ENCODE measurements at places on chromosomes 16 and 17.

- no peak for DNase-seq
Measured at GRCh38 chr17:30208214-30208613, 27.3 kb downstream of the SLC6A4 start.

- DNase-seq: no peak
Measured at GRCh38 chr16:66832190-66832589, 1.4 kb upstream of the NAE1 start.

- DNase-seq: no peak
Measured at GRCh38 chr17:63939401-63939800, 7.3 kb upstream of the CD79B start.

DNA sequence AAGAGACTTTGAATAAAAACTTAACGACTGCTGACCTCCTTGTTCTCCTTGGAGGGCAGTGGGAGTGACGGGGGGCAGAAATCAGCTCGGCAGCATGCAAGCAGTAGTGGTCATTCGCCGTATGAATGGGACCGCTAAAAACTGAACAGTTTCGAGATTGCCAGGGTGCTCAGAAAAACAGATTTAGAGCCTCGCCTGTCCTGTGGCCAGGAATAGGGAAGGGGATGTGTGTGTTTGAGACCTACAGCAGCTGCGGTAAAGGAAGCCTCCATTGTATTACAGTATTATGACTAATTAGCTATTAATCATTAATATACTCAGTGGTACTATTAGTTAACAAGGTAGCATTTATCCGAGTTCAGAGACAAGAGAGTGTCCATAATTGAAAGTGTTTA is 670 bp upstream of the ZNF652 start:
- DNase-seq: no peak

DNA sequence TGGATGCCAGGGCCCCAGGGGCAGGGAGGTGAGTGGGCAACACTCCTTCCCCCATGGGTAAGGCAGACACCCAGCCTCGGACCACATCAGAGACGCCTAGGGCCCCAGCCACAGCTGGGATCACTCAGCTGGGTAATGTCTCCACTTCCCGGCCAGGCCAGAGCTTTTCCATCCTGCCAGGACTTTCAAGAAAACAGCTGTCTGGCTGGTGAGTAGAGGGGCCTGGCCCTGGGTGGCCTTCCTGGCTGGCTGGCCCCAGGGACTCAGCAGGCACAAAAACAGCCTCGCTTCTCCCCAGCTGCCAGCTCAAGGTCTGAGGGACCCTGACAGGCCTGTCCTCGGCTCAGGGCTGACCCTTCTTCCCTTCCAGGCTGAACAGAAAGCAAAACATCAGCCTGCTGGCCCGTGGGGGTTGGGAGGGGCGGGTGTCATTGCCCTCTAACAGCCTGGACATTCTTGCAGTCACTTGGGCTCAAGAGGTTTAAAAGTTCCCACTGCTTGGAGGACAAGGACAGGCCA is 45.3 kb upstream of the JPH3 start:
- DNase-seq: no peak

DNA sequence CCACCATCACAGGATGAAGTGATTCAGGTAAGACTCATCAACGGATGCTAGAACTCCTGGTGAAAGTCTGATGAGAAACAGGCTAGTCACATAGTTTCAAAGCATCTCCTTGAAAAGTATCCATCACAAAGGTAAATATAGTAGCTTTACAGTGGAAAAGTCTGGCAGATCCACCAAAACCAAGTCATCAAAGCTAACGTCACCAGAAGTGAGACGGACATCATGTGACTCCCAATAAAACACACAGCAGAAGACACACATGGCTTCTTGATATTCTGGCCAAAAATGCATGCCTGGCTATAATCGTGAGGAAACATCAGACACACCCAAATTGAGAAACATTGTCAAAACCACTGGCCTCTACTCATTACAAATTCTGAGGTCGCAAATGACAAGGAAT is 17.9 kb upstream of the TRPV3 start:
- DNase-seq: no peak

Measured in stimulated activated CD8-positive, alpha-beta memory T cell treated with anti-CD3 and anti-CD28 coated beads, Interleukin-15, amount 100 ng/mL, for 24 hours (primary cell).